ENCODE measurements at places on chromosomes 5 and 9.

DNA sequence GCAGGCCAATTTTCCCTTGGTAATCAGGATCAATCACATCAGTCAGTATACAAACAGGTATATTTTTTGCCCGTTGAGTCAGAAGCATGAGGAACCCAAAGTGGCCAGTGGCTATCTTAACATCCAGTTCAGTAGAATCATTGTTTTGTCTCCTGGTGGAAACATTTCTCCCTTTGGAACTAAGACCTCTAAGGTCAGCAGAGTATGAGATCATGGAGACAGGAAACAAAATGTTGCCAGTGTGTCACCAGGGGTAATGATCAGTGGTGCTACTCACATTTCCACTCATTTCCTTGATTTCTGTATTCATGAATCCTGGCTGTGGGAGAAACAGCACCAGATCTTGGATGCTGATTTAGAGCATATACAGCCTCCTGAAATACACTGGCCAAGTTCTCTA is 553.0 kb downstream of the CSNK1G3 start:
- H3K4me1 ChIP-seq = peaks cover 4% of the 10 kb centered on the region
- H3K36me3 ChIP-seq = no peaks in the 10 kb centered on the region
- H3K27ac ChIP-seq = no peak overlapping the region
- H3K27me3 ChIP-seq = no peaks in the 10 kb centered on the region

DNA sequence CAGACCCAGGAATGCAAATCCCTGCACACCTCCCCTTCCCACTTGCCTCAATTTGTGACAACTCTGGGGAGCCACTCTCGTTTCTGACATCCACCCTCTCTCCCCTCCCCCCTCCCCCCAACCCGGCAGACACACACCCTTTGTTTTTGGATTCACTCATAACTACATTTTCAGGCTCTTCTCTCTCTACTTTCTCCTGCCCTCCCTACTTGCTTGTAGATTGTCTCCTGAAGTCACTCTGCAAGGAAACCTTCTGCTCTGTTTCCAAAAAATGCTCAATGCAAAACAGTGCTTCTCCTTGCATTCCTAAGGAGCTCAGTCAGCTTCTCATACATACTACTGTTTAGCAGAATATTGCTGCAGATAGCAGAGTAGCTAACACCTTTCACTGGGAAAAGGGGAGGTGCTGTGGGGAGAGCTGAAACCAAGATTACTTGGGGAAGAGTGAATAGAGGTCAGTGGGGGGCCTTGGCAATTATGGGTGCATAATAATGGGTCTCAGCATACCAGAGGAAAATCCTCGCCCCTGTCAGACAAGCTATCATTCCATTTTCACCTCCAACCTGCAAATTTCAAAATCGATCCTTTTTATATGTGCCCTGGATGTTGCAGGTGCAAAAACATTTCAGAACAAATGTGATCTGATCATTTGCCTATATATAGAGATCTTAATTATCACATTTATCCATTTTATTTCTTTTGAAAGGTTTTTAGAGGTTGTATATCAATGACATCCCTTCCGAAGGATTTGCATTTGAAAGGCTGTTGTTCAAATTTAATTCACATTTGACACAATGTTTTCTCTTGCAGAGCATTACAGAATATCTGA is 1860.7 kb upstream of the WWC1 start:
- no peaks in the 10 kb centered on the region for H3K4me1 ChIP-seq
- DNase-seq = no peak
- H3K4me3 ChIP-seq = no peak overlapping the region
- H3K27me3 ChIP-seq = no peaks in the 10 kb centered on the region
- no peak overlapping the region for H3K27ac ChIP-seq

DNA sequence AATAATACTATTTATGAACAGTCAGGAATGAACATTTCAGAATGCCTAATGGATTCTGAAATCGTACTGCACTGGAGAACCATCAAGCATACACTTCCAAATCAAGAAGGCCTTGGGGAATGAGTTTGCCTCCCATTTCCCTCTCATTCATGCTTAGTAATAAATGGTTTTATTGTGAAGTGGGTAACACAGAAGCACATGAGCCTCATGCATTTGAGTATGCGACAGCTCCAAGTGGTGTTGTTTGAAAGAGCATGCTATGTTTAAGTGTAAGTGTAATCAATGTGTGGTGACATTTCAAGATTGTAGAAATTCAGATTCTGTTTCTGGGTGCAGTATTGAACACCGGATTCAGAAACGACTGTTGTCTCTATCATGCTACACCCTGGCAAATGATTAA is 60.0 kb downstream of the SGCD start:
- H3K36me3 ChIP-seq = no peaks in the 10 kb centered on the region
- no peaks in the 10 kb centered on the region for H3K27me3 ChIP-seq
- H3K4me3 ChIP-seq = no peak overlapping the region
- H3K4me1 ChIP-seq = peaks cover 27% of the 10 kb centered on the region
- H3K27ac ChIP-seq = no peak overlapping the region
- DNase-seq = no peak

GRCh38 chr5:52758014-52758413 is 29.7 kb upstream of the ITGA1 start:
- no peak for DNase-seq
- no peak overlapping the region for H3K4me3 ChIP-seq
- H3K27ac ChIP-seq = no peak overlapping the region
- H3K36me3 ChIP-seq = no peaks in the 10 kb centered on the region
- H3K4me1 ChIP-seq = no peaks in the 10 kb centered on the region

- no peaks in the 10 kb centered on the region for H3K36me3 ChIP-seq
- no peak overlapping the region for H3K27ac ChIP-seq
- H3K4me1 ChIP-seq = peaks cover 4% of the 10 kb centered on the region
- no peak overlapping the region for H3K4me3 ChIP-seq
These were observed 85.4 kb upstream of the EQTN start for GRCh38 chr9:27382308-27382707.

DNA sequence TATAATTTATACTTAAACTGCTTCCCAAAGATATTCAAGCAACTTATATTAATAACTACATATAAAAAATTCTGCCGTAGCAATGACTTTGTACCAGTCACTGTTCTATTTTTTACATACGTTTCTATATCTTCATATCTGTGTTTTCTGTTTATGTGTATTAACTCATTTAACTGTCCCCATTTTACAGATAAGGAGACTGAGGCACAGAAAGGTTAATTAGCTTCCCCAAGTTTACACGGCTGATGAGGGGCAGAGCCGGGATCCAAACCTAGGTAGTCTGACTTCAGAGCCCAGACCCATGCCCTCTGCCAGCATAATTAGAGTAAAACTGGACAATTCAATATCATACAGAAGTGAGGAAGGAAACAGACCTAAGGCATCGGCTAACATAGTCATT is 259.7 kb upstream of the TUT7 start:
- H3K36me3 ChIP-seq = no peaks in the 10 kb centered on the region
- no peak overlapping the region for H3K4me3 ChIP-seq
- H3K27ac ChIP-seq = no peak overlapping the region
- no peaks in the 10 kb centered on the region for H3K4me1 ChIP-seq
- no peak for DNase-seq
- no peaks in the 10 kb centered on the region for H3K27me3 ChIP-seq

GRCh38 chr9:76718166-76718565 is 46.1 kb upstream of the PCA3 start:
- H3K4me1 ChIP-seq = no peaks in the 10 kb centered on the region
- no peaks in the 10 kb centered on the region for H3K27me3 ChIP-seq
- H3K4me3 ChIP-seq = no peak overlapping the region
- peak overlapping the region; percentile 44 for H3K27ac ChIP-seq

DNA sequence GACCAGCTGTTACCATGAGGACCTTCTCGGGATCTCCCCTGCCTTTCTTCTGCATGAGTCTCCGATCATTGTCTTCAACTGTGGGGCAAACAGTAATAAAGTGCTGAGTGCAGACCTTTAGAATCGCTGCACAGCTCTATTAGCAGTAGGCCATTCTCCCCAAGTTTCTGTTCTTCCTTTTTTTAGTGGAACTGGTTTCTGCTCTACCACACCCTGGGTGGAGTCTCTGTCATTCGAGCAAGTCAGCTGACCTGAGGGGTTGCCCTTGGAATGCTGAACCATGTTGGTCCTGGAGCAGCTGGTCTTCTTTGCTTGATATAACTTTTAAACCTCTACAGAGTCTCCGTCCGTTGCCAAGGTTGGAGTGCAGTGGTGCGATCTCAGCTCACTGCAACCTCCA is 33.4 kb upstream of the GNPDA1 start:
- no peak overlapping the region for H3K27ac ChIP-seq
- no peaks in the 10 kb centered on the region for H3K36me3 ChIP-seq
- no peak overlapping the region for H3K4me3 ChIP-seq
- no peaks in the 10 kb centered on the region for H3K4me1 ChIP-seq
- no peaks in the 10 kb centered on the region for H3K27me3 ChIP-seq

DNA sequence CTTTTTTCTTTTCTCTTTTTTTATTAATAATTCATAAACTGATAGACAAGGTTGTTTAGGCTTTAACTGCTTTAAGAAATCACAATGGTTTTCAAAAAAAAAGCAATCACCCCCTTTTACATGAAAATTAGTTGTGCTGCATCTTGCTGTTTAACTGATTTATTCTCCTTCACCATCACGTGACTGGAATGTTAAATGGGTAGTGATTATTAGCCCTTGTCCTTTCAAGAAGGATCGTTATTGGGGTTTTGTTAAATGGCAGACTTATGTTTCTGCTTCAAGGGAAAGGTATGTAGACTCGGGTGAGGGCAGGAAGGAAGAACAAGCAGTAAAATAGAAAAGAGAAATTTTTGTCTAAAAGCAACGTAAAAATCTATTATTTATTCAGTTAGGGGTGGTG is 175.6 kb upstream of the TLE4 start:
- DNase-seq = no peak
- no peaks in the 10 kb centered on the region for H3K27me3 ChIP-seq
- no peaks in the 10 kb centered on the region for H3K36me3 ChIP-seq
- no peak overlapping the region for H3K4me3 ChIP-seq
- H3K27ac ChIP-seq = no peak overlapping the region
- no peaks in the 10 kb centered on the region for H3K4me1 ChIP-seq

- no peak overlapping the region for H3K27ac ChIP-seq
- H3K4me1 ChIP-seq = peaks cover 35% of the 10 kb centered on the region
- H3K4me3 ChIP-seq = no peak overlapping the region
- no peaks in the 10 kb centered on the region for H3K27me3 ChIP-seq
- no peaks in the 10 kb centered on the region for H3K36me3 ChIP-seq
- no peak for DNase-seq
These were observed 17.4 kb downstream of the C9orf85 start for GRCh38 chr9:71928806-71929205.

- no peak for DNase-seq
- H3K36me3 ChIP-seq = peaks cover 51% of the 10 kb centered on the region
- no peaks in the 10 kb centered on the region for H3K27me3 ChIP-seq
These were observed 10.4 kb downstream of the CD74 start for GRCh38 chr5:150402229-150402773.

DNA sequence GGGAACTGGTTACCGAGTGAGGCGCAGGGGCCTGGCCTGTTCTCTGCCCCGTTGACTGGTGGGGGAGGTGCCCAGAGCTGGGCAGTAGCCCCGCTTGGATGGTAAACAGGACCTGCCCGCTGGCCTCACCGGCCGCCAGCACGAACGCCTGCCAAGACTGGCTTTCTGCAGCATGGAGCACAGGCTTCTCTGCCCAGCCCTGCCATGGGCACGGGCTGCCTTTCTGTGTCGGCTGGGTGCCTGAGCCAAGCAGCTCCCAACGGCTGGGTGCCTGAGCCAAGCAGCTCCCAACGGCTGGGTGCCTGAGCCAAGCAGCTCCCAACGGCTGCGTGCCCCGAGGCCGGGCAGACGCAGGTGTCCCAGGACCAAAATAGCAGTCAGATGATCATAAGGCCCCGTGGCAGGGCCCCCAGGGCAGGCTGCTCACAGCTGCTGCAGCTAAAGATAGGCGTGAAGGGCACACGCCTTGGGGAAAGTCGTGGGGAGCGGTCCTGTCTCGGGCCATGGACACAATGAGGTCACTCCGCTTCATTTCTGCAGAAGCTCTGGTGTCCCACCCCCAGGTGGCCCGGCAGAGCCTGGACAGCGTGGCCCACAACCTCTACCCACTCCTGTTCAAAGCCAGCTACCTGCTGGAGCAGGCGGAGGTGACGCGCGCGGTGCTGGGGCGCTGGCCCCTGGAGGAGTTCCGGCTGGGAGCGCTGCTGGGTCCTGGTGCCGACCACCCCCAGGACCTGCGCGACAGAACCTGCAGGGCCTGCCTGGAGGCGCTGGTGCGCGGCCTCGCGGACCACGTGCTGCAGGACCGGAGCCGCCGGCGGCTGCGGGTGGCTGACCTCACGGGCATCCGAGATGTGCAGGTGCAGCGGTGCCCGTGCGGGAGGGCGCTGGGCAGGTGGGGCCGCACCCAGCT is at the start of gene LRRC14B:
TSS of gene LRRC14B (plus strand) at position 460 of the 913 bp plus-strand sequence. CDS start at position 504, 44 bp downstream.
- no peak for DNase-seq
- H3K27ac ChIP-seq = peak within 1 kb of the TSS; percentile 61
- no peaks in the 10 kb centered on the region for H3K4me1 ChIP-seq

DNA sequence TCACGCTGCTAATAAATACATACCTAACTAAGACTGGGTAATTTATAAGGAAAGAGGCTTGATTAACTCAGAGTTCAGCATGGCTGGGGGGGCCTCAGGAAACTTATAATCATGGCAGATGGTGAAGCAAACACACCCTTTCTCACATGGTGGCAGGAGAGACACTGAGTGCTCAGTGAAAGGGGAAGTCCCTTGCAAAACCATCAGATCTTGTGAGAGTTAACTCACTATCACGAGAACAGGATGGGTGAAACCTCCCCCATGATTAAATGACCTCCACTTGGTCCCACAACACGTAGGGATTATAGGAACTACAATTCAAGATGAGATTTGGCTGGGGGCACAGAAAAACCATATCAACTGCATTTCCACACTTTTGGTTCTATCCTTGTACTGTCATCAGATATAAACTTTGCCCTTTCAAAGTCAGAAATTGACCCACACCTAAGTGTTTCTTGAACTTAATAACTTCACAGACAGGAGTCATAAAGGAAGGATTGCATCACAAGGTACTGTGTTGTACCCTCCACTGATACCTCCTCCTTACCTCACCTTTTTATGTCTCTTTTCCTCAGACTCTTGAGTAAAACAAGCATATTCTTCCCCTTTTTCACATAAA is 319.1 kb upstream of the PIK3R1 start:
- H3K4me1 ChIP-seq = no peaks in the 10 kb centered on the region
- no peak overlapping the region for H3K4me3 ChIP-seq
- DNase-seq = no peak
- no peak overlapping the region for H3K27ac ChIP-seq

GRCh38 chr9:133822430-133823065 is 84.4 kb upstream of the SARDH start:
- H3K27me3 ChIP-seq = no peaks in the 10 kb centered on the region
- no peak overlapping the region for H3K27ac ChIP-seq
- no peaks in the 10 kb centered on the region for H3K4me1 ChIP-seq

- no peaks in the 10 kb centered on the region for H3K4me1 ChIP-seq
- no peak overlapping the region for H3K4me3 ChIP-seq
- H3K36me3 ChIP-seq = no peaks in the 10 kb centered on the region
- no peak overlapping the region for H3K27ac ChIP-seq
These were observed 63.5 kb upstream of the TBC1D2 start for GRCh38 chr9:98318834-98319478.

- peaks cover 8% of the 10 kb centered on the region for H3K4me1 ChIP-seq
- no peaks in the 10 kb centered on the region for H3K36me3 ChIP-seq
- H3K4me3 ChIP-seq = no peak overlapping the region
- no peaks in the 10 kb centered on the region for H3K27me3 ChIP-seq
These were observed 129.9 kb upstream of the RPS23 start for GRCh38 chr5:82408033-82408432.

Measured in tibial artery (tissue), 4 donors.